CD14-positive monocyte (primary cell): ENCODE measurements at places on chromosomes 16 and 17.

DNA sequence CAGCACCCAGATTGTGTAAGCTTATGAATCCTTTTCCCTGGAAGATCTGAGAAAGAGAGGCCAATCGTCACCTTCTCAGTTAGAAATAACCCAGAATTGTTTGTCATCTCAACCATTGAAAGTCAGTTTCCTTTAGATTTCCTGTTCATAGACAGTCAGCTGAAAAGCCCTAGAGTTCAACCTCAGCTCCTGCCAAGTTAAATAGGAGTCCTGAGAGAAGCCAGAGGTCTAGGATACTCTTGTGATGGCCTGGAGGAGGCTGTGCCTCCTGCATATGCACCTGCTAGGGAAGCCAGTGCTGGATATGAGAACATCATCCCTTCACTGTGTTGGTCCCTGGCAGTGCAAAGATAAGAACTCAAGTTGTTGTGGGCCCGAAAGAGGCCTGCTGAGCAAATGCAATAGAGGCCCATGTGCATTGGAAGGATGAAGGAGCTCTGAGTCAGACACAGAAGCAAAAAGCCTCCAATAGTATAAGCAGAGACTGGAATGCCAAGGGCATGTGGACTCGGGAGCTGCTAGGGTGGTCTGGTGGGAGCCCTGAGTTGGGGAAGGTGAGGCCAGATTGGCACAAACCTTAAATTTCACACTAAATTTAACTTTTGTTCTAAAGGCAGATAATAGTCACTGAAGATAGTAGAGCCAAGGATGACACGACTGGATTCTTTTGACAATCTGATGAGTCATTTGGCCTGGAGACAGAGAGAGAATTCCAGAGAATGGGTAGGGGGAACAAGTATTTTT lies 520.9 kb upstream of the CDH5 start:
- DNase-seq: no peak

- peak; percentile 41 for DNase-seq
Observed at GRCh38 chr17:43140396-43141332, 15.5 kb upstream of the BRCA1 start.

- no peak for DNase-seq
Observed at GRCh38 chr17:41925991-41926590, 4.3 kb upstream of the ODAD4 start.

- DNase-seq: no peak
Observed at GRCh38 chr16:30031477-30031918, 427 bp upstream of the TLCD3B start.
